ENCODE measurements at places on chromosomes 7 and 10.

DNA sequence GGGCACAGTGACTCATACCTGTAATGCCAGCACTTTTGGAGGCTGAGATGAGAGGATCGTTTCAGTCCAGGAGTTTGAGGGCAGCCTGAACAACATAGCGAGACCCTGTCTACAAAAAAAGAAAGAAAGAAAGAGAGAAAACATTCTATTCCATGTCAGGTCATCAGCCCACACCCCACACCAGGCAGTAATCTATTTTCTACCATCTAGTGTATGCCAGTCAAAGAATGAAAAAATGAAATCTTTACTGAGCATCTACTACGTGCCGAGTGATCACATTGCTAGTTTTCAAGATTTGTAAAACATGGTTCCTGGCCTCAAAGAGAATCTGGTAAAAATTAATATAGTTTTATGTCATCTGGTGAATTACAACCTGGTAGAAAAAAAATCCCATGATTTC is 3.1 kb upstream of the EPHB4 start:
- DNase-seq = no peak

DNA sequence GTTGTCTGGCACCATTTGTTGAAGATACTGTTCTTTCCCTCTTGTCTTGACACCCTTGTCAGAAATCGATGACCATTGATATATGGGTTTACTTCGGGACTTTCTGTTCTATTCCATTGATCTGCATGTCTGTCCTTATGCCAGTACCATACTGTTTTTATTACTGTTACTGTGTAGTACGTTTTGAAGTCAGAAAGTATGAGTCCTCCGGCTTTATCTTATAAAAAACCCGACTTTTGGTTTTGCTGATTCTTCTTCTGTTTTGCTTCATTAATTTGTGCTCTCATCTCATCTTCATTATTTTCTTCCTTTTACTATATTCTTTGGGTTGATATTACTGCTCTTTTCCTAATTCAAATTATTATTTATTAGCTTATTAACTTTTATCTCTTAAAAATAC is 52.4 kb downstream of the MAPK8 start:
- DNase-seq = no peak

- DNase-seq = no peak
Observed at GRCh38 chr7:3683546-3684539, 382.8 kb downstream of the SDK1 start.

DNA sequence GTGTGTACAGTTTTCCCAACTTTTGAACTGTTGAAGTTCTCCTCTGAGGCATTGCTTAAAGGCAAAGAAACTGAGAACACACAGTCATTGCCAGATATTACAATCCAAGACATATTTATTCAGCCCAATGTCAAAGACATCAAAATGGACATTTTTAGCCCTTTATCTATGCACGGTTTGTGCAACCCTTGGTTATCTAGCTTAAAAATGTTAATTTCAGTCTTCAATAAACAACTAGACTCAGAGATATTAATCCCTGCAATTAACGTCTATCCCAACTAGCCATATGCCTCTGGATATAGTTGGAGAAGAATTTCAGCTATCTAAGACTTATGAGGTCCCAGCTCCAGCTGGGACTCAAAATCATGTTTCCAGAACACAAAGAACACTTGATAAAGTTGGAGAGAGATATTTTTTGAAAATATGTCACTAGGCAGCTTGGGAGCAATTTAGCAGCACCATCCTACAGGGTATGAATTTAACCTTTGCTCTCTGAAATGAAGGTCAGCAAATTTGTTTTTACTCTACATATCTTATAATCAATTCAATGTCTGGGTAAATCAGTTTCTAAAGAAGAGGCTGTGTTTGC is 357.0 kb downstream of the RNLS start:
- no peak for DNase-seq

DNA sequence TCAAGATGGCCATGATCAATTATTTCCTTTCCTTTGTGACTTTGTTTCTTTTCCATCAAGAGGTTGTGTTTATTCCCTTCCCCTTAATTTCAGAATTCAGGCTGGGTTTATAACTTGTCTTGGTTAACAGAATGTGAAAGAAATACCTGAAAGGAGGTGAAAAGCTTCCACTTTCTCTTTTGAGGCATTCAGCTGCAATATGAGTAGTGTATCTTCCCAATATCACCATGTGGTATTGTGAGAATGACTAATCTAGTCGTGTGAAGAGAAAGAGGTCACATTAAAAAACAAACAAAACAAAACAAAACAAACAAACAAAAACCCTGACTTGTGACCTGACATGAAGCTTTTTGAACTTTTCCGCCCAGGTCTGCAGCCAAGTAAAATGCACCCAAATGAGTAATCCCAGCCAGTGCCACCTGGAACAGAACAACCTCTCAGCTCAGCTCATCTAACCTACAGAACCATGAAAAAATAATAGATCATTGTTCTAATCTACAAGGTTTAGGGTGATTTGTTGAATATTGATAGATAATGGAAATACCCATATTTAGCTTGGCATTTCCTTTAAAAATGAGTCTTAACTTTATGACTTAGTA is 70.8 kb upstream of the TEX47 start:
- no peak for DNase-seq

DNA sequence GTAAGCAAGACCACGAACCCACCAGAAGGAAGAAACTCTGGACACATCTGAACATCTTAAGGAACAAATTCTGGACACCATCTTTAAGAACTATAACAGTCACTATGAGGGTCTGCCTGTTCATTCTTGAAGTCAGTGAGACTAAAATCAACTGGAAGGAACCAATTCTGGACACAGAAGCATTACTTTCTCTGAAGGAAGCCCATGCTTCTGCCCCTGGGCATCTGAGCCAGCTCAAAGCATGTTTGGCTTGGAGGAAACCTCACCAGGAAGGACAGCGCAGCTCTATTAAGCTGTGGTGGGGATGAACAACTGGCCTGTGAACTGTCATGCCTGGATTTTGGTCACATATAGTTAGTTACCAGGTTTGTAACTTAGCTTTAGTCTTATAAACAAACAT is 132.4 kb upstream of the GDF10 start:
- DNase-seq = no peak

GRCh38 chr7:43642897-43643630 is 60.2 kb downstream of the STK17A start:
- DNase-seq = no peak

- DNase-seq = no peak
Observed at GRCh38 chr7:82194016-82194643, 249.4 kb downstream of the CACNA2D1 start.

DNA sequence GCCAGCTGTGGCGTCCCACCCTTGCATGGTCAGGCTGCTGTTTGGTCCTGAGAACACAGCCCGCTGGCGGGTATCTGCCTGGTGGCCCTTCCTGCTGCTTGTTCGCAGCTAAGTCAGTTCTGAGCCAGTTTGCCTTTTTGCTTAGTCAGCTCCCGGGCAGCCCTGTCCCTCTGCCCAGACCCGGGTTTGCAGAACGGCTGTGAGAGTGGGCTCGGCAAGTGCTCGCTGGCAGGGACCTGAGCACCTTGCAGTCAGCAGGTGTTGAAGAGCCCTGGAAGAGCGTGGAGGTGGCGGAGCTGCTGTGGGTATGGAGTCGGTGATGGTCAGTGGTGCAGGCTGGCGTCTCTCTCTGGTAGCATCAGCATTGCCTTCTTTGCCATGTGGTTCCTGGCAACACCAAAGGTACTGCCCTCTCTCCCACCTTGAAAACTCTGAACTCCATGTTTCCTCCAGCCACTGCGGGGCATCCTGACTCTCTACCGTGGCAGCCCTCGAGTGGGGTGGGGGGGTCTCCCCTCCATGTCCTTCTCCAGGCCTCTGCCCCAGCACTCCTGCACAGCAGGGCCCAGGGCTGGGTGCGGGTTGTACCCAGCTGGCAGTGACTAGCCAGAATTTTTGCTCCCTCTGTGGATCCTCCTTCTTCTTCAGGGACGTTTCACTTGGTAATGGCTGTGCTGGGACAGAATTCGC is 4.6 kb downstream of the INPP5A start:
- no peak for DNase-seq

GRCh38 chr7:25820432-25821040 is 331.5 kb upstream of the NFE2L3 start:
- DNase-seq = no peak

DNA sequence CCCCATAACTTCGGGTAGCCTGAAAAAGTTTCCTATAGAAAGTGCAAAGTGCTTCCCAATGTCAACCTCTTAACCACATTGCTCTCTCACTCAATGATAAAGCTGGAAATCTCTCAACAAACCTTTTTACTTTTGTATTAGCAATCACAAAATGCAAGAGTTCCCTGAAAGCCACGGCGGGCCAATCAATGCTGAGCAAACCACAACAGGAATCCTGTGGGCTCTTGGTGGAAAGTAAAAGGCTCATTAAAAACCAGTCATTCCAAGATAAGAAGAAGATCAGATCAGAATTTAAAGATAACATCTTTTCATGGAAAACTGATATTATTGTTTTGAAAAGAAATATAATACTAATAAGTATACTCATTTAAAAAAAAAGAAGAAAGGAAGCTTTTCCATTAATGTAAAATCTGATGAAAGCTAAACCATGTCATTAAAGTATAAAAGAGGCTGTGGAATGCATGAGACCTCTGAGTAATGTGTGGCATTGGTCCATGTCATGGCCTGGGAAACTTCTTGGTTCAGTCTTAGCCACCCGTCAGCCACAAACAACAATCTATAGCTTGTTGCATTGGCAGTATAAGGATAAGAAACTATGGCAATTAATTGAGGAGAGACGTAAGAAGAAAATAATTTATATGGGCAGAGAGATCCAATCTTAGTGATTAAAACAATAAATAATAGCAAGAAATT is 1066.1 kb upstream of the SORCS1 start:
- DNase-seq = no peak

DNA sequence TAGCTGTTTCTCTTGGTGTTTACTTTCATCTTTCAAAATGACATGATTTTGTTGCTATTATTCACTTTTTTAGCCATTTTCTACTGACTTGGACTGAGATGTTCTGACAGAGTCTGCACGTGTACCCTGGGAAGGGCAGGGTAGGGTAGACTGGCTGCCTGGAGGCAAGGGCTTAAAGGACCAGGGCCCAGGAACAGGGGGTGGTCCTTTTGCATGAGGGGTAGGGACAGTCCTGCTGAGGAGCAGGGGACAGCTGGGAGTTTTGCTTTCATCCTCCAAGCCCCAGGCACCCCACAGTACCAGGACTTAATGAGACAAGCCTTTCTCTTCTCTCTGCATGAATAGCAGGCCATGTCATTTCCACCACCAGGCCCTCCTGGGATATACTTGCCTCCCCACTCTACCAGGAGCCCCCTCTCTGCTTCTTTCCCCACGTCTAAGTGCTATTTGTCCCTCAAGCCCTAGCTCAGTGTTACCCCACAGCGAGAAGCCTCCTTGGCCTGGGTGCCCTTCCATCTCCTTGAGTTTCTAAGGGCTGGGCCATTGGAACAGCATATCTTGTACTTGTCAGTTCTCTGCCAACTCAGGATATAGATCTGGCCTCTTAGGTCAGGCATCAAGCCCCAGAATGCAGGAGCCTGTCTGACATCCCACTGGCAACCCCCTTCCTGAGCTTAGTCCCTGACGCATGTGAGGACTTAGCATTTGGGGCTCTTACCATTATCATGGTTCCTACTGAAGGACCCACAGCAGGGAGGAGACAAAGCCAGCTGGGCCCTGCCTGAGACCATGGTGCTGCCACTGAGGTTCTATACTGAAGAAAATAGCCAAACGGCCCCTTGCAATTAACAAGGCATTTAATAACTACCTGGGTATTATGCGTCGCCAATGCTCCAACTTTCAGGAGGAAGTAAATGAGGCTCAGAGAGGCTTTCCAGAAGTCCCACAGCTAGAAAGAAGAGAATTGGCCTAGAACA is 78.4 kb upstream of the UNC5B start:
- DNase-seq = no peak

DNA sequence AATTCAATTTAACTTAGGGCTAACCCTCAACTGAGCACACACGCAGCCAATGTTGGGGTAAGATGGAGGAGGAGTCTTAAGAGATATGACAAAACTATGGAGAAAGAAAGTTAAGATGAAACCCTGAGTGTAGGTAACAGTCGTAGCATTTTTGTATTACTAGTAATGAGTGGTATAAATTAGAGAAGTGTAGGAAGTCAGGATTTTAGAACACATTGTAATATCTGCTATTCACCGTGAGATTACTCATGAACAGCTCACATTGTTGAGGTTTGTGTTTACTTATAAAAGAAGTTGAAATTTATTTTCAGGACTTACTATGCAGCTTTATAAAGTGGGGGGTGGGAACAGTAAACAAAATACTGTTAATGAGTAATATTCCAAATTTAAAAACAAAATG is 107.2 kb downstream of the ARHGAP21 start:
- no peak for DNase-seq

DNA sequence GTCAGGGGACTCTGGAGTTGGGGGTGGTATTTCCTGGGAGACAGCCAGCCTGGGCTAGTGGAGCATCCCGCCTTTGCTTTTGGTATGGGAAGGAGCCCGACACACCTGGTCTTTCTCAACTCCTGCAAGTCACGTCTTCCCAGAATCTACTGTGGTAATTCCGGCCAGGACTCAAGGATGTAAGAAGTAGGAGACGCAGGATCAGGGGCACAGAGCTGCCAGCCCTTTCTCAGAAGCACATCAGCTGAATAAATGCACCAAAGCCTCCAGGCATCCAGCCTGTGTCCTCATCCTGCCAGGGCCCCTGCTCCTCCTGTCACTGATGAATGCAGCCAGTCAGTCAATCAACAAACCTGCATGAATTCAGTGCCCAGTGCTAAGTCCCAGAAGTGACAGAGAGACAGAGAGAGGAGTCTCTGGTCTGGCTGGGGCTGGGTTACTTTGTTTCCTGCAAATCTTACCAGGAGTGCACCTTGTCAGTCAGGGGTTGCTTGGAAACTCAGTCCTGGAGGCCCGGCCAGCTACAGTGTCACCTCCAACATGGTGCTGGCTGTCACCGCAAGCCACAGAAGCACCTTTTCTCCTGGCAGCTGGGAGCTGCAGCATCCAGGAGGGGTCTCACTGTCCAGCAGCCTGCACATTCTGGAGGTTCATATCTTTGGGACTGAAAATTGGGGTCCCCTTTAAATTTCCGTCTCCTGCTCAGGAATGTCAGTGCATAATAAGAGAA is 101.8 kb downstream of the PTPRE start:
- no peak for DNase-seq

- DNase-seq = no peak
Observed at GRCh38 chr7:109497053-109497452, 927.4 kb downstream of the DNAJB9 start.

GRCh38 chr10:79400146-79401004 is 45.0 kb downstream of the ZCCHC24 start:
- DNase-seq = no peak

GRCh38 chr7:111736552-111736874 is 174.2 kb upstream of the IMMP2L start:
- no peak for DNase-seq

GRCh38 chr10:132397671-132398565 is 918 bp downstream of the PWWP2B start:
- DNase-seq = peak; percentile 18

All from T-helper 1 cell (primary cell).